ENCODE measurements at places on chromosomes 7 and 10.

DNA sequence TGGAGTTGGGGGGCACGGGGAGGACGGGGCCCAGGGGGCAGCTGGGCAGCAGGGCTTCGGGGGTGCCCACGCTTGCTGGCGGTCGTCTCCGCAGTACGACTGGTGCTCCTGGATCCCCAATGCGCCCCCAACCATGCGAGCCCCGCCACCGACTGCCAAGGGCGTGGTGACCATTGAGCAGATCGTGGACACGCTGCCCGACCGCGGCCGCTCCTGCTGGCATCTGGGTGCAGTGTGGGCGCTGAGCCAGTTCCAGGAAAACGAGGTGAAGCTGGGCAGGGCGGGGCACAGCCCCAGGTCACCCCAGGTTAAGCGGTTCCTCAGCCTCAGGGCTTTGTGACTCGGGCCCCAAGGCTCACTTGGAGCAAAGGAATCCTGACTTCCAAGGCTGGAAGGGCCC is 70.0 kb downstream of the ALOX5 start:
- no peak for DNase-seq

DNA sequence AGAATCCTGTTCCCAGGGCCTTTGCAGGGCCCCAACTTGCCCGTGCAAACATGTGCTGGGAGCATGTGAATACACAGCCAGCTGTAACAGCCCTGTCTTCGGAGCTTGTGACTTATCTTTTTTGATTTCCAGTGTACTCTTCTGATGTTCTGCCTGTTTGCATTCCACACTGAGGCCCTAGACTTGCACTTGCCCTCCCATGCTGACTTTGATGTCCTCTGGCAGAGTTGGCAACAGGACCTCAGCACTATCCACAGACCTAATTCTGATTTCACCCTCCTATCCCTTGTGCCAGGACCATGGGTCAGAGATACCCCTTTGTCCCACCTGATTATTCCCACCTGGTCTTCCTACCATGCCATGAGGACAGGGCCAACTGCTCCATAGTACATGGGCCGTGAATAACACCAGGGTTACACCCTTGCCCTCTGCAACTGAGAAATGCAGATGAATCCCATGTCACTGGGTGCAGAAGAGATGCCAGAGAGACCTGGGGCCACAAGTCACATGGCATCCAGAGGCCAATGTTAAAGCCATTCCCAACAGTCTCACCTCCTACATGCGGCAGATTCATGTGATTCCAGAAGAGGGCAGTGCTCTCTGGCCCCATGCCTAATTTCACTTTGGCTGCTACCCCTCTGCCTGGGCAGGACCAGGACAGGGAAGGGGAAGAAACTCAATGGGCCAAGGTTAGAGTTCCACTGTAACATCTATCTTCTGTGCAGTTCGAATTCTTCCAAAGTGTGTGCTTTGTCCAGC is 43.0 kb downstream of the SCRN1 start:
- DNase-seq, result no peak

DNA sequence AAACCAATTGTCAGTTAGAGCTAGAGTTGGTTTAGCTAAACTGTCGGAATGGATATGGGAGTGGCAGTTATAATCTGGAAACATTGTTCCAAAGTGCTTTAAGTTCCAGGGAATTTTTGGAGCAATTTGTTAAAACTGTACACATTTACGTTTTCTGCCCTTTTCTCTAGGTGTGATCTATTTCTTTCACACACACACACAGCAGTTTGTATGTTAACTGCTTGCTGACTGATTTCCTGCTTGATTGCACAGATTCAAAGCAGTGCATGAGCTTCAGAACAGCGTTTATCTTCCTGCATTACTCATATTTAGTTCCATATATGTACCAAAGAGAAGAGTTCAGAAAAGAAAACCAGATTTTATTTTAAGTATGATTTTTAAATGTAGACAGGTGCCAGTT is 57.9 kb downstream of the MGMT start:
- DNase-seq, result no peak

DNA sequence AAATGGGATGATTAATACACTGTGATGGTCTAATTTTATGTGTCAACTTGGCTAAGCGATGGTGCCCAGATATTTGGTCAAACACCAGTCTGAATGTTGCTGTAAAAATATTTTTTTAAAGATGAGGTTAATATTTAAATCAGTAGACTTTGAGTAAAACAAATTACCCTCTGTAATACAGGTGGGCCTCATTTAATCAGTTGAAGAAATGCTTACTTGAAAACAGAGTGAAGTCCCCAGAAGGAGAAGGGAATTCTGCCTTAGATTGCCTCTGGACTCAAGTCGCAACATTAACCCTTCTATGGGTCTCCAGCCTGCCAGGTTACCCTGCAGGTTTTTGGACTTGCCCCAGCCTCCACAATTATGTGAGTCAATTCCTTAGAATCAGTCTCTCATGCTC is 49.8 kb upstream of the AGK start:
- no peak for DNase-seq

- DNase-seq, result no peak
Observed at GRCh38 chr10:110758898-110759297, 112.8 kb upstream of the PDCD4 start.

DNA sequence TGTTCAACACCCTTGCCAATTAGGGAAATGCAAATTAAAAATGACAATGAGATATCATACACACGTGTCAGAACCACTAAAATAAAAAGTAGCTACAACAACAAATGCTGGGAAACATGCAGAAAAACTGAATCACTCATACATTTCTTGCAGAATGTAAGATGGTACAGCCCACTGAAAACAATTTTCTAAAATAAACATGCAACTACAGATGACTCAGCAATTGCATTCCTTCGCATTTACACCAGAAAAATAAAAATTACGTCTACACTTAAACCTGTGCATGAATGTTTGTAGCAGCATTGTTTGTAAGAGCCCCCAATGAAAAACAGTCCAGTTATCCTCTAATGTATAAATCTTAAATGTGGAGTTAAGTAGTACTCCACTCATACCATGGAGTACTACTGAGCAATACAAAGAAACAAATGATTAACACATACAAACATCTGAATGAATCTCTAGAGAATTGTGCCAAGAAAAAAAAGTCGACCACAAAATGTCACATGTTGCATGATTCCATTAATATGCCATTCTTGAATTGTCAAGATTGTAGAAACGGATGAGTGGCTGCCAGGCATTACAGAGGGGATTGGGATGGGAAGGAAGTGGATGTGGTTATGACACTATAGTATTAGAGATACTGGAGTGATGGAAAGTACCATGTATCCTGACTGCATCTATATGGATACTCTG is 134.6 kb upstream of the NPSR1 start:
- no peak for DNase-seq

GRCh38 chr10:46005383-46005782 is 25.0 kb downstream of the NCOA4 start:
- no peak for DNase-seq

DNA sequence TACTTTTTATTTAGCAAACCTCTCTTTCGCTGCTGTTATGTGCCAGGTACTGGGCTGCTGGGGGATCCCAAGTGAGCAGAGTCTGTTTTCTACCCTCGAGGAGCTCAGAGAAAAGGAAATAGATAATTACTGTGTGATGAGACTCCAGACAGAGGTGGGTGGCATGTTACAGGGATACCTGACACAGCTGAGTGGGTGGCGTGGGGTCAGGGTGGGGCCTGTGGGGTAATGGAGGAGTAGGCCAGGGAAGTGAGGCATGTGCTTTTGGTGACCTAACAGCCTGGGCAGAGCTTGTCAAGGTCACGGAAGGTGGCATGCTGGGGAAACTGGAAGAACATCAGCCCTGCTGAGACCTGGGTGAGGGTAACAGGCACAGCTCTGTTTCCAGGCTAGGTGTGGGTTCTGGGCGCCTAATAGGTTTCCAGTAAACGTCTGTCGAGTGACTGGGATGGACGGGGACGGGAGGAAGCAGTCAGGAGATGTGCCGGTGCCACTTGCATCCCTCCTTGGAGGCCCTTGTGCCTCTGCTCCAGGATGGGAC is 36.5 kb upstream of the MMD2 start:
- no peak for DNase-seq

DNA sequence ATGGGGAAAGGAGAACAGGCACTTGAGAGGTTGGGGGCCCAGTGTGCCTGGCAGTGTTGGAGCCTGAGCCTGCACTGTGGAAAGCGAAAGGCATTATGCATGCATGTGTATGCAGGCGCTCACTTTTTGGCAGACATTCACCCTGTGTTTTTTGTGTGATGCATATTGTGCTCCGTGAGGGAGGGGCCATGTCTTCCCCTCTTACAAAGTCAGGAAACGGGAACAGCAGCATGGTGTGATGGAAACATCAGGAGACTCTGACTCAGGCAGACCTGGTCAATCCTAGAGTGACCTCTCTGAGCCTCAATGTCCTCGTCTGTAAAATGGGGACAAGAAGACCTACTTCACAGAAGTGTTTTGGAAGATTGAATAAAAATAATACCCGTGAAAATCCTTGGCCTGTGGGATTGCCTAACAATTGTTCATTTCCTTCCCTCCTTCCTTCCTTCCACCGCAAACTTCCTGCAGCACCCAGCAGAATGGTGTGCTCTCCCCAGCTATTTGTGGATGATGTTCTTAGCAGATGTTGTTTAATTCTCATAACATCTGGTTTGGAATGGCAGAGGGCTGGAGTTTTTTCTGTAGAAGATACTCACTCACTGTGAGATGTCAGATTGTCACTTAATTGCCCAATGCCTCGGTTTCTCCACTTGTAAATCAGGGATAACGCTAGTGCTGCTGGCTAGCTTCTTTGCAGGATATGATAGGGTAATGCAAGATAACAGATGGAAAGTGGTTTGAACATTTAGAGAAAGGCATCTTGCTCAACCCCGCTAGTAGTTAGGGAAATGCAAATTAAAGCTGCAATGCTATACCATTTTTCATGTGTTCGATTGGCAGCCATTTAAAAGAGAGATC is 39.8 kb downstream of the CDH23 start:
- DNase-seq, result no peak

GRCh38 chr7:368651-369475 is 78.9 kb downstream of the FOXL3 start:
- DNase-seq, result no peak

Measured in stimulated activated naive CD4-positive, alpha-beta T cell (primary cell).